ENCODE measurements at places on chromosomes 3 and 15.

- DNase-seq: no peak
Observed at GRCh38 chr3:2862366-2862765, 247.8 kb downstream of the IL5RA start.

DNA sequence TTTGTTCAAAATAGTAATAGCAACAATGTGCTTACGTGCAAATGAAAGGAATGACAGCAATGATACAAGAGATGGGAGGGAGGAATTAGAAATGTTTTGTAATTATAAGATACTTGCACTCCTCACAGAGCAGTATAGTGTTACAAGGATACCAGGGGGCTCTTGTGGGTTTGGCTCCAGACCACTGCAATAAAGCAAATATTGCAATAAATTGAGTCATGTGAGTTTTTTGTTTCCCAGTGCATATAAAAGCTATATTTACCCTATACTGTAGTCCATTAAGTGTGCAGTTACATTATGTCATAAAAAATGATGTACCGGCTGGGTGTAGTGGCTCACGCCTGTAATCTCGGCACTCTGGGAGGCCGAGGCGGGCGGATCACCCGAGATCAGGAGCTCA lies 864.3 kb downstream of the NSUN3 start:
- no peak for DNase-seq

DNA sequence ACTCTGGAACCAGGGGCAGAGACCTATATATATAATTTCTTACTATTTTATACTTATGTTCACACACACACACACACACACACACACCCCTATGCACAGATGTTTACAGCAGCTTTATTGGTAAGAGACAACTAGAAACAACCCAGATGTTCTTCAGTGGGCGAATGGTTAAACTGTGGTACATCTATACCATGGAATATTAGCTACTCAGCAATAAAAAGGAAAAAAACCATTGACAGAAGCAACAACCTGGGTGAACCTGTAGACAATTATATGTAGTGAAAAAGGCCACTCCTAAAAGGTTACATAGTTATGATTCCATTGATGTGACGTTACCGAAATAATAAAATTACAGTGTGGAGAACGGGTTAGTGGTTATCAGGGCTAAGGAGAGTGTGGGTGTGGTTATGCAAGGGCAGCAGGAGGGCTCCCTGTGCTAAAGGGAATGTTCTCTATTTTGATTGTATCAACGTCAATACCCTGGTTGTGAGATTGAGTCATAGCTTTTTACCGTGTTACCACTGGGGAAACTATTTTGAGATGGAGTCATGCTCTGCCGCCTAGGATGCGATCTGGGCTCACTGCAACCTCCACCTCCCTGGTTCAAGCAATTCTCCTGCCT lies 85.5 kb downstream of the FLNB start:
- DNase-seq: no peak

GRCh38 chr3:115792206-115792955 lies 169.1 kb downstream of the GAP43 start:
- DNase-seq: no peak

GRCh38 chr3:50587806-50588758 lies 18.8 kb downstream of the HEMK1 start:
- peak; percentile 62 for DNase-seq

GRCh38 chr3:190076601-190077394 lies 43.9 kb downstream of the P3H2 start:
- DNase-seq: no peak

- DNase-seq: peak; percentile 24
Observed at GRCh38 chr3:42547401-42547945, 34.3 kb downstream of the SEC22C start.

DNA sequence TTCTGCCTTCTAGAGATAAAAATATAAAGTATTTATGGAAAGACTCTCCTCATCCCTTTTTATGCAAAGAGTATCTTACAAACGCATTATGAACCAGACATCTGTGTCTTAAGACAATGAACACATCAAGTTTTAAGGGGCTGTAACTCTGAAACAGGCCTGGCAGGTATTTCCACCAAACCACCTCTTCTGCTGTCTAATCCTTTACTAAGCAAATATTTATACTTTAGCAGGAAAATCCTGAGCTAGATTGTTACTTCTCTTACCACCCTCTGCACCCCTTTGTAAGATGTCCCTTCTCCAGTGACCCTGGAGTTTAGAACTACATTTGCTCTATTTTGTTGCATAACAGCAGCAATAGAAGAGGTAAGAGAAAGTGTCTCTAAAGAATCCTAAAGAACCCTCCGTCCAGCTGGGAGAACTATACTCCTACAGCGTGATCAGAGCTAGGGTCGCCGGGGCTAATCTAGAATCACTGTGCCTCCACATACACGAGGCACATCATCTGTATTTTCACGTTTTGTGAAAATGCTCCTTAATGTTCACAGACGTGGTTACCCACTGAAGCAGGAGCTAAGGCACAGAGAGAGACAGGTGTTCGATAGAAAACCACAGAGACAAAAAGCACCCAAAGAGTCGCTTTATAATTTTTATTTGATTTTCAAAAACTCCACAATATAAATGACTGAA lies 129.6 kb downstream of the FOXP1 start:
- DNase-seq: no peak
